ENCODE measurements at places on chromosomes 7 and 10.

DNA sequence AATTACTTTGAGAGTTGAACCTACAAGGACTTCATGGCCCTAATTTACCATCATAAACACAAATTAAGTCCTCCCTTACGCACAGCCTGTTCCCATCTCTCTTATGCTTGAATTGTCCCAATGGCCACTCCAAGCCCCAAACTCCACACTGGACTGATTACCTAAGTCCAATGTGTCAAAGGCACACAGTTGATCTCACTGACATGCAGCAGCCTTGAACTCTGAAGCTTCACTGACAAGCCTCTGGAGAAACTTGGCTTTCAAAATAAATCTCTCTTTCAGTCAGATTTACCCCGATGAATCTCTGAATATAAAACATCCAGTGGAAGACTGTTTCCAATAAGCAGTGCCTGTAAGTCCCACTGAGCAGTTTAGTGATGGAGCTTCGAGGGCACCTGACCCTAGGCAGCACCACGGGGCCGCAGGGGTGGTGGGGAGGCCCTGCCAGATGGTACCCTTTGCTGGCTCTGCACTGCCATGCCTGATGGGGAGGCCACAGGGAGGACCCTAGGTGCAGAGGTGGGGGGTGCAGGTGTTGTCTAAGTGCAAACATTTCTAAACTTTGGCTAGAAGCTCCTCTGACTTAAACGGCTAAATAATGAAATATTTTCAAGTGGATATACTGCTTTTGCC lies 3.3 kb upstream of the MAT1A start:
- no peak for DNase-seq

DNA sequence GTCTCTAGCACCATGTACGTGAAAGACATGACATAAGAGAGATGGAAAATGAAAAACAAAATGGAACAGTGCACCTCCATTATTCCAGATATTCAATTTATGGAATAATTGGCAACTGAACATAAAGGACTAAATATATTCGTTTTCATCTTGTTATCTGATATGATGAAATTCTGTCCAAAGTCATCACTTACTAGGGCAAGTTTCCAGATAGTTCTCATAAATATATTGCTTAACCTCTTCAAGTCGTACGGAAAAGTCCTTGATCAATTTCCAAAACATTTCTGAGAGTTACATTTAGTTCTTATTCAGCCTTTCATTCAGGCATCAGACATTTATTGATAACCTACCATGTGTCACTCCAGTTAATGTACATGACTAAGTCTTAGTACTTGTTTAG lies 185.2 kb downstream of the HGF start:
- no peak for DNase-seq

GRCh38 chr10:77456414-77456813 lies 181.2 kb downstream of the KCNMA1 start:
- no peak for DNase-seq

DNA sequence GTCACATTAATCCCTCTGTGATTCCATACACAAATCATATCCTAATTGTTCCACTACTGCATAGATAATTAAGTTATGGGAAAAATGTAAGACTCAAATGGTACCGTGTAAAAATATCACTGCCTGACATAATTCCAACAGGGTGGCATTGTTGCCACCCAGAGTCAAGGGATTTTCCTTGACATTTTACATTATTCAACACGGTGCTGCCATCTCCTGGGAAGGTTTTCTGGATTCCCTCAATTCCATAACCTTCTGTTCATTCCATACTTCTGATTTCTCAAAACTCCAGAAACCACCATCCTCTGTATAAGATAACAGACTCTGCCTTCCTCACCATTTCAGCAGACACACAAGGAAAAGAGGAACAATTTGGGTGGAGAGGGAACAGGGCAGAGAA lies 495.9 kb downstream of the XPNPEP1 start:
- DNase-seq: no peak

GRCh38 chr7:4256286-4256685 lies 425.8 kb upstream of the FOXK1 start:
- DNase-seq: no peak
